SK-N-SH (cell line): ENCODE measurements at places on chromosomes 6 and 20. TPM values are rescaled to one million over a fixed set of nuclear protein-coding genes. Genes with fewer than 3 reads are reported as not detected.

GRCh38 chr6:900716-901605, 208.0 kb upstream of the EXOC2 start:
- no peak for DNase-seq

DNA sequence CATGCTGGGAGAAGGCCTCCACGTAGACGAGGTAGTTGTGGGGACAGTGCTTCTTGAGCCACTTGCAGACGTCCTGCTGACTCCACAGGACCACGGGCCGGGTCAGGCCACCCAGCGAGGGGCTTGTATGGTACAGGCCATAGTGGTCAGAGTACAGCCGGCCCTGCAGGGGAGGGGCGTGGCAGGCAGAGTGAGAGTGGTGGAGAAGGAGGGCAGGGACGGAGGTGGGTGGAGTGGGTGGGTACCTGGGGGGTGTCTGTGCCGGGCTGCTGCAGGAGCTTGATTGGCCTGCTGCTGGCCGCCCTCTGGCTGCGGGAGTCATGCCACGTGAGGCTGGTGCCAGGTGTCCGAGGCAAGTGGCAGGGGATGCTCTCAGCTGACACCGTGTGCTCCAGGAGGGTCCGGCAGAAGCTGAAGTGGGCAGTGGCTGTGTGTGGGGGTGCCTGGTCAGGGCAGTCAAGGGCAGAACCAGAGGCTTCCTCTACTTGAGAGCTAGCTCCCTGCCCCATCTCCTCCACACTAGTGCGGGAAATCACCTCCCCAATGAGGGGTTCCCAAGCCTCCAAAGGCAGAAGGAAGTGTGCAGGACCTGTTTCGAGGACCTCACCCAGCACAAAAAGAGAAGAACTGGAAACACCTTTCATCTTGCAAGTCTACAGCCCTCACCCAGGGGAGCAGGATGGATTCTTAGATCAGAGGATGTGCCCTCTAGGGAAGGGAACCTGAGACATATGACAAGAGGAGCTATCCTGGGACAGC, 2.3 kb downstream of the SAMD10 start:
- DNase-seq = peak; percentile 9

DNA sequence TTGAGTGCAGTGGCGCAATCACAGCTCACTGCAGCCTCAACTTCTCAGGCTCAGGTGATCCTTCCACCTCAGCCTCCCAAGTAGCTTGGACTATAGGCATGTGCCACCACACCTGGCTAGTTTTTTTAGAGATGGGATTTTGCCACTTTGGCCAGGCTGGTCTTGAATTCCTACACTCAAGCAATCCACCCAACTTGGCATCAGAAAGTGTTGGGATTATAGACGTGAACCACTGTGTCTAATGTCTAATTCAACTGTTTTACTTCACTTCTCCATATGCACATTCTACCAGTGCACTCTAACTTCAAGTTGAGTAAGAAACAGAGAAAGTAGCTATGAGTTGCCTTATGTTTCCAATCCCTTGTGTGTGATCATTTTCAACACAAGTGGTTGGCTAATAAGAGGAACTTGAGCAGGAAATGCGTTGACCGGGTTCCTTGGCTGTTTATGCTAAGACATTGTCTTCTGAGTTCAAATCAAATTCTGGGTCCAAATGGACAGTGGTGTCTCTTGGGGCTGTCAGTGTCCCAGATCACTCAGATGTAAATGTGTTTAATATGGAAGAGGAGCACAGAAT, 23.9 kb downstream of the ZNF337 start:
- DNase-seq = no peak

- no peak for DNase-seq
Observed at GRCh38 chr6:121187833-121188200, 146.5 kb downstream of the TBC1D32 start.

MCCD1 gene
- not detected in 2 replicates for polyA plus RNA-seq

- DNase-seq = no peak
Observed at GRCh38 chr6:105400501-105400900, 2.4 kb downstream of the PREP start.

- DNase-seq = no peak
Observed at GRCh38 chr6:129817332-129817731, 43.8 kb downstream of the TMEM244 start.

NMBR gene
- not detected in 2 replicates for polyA plus RNA-seq

DNA sequence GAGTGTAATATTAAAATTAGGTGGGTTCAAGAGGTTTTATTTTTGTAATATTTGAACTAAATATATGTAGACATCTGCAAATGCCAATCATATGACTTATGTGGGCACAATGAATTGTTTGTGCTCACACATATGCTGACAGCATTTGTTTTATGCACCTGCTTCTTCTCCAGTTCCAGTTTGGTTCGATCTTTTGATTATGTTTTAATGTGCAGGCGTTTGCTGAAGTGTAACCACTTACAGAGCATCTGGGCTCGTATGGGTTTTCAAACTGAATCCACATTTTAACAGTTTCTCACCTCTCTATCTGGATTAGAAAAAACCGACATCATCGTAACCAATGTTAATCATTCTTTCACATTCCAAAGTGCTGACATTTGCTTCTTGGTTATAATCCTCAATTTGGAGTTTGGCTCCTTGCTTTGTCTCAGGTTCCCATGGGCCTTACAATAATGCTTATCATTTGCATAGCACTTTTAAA, 129.1 kb upstream of the SPACA1 start:
- no peak for DNase-seq

DNA sequence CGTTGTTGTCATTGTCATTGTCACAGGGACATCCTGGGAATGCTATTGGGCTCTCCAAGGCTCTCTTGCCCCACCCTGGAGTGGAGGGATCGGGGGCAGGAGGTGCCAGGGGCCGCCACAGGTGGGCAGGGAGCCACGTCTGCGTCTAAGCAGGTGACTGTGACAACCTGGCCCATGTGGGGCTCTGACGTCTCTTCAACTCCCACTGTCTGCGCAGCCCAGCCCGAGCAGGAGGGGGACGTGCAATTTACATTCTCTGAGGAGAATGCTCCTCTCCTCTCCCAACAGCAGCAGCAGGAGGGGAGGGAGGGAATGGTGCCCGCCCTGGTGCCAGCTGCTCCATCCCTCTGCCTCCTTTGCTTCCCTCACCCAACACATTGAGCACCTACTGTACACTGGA, 50.1 kb downstream of the GRM4 start:
- DNase-seq = no peak

HLA-DRB1 gene
- not detected in 2 replicates for polyA plus RNA-seq

DNA sequence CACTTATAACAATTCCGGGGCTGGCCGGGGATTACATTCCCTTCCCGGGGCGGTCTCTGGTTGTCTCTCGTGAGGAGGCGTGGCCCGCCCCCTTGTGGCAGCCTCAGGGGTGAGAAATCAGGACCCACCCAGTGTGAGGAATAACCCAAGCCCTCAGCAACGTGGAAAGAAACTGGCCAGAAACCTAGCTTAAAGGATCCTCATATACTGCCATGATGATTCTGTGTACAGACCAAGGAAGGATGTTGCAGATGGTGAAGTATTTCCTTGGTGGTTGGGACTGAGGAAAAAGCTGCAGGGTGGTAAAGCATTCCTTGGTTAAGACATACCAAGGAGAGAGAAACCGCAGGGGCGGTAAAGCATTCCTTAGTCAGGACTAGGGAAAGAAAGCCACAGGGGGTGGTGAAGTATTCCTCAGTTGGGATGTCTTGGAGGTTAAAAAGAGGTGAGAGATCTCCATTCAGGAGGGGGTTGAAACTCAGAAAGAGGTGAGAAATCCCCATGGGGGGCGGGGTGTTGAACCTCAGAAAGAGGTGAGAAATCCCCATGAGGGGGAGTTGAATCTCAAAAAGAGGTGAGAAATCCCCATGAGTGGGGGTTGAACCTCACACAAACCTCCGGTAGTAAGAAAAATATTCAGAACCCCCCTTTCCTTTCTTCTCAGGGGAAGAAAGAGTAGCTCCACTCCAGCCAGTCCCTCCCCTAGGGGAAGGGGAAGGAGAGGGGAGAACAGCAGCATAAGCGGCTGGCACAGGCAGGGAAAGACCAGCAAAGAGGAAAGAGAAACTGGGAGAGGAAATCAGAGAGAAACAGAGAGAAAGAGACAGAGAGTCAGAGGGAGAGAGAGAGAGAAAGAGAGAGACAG, 238.1 kb downstream of the RNGTT start:
- peak; percentile 15 for DNase-seq
